HTR-8/SVneo (cell line): ENCODE measurements at places on chromosomes 3 and 15.

DNA sequence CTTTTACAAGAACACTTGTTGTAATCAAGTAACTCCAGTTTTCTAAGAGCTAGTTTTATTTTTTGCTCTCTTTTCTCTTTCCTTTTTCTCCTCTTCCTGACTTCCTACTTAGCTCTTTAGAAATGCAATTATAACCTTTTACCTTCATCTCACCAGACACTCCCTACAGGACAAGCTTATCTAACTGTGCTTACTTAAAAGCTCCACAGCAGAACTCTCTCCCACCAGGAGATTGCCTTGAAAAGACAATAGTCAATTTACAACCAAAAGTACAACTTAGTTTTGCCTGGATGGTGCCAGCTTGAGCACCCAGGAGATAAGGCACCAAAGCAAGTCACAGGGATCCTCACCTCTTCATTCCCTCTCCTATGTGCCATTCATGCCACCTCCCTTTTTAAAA is 573.8 kb upstream of the LMCD1 start:
- DNase-seq: no peak

DNA sequence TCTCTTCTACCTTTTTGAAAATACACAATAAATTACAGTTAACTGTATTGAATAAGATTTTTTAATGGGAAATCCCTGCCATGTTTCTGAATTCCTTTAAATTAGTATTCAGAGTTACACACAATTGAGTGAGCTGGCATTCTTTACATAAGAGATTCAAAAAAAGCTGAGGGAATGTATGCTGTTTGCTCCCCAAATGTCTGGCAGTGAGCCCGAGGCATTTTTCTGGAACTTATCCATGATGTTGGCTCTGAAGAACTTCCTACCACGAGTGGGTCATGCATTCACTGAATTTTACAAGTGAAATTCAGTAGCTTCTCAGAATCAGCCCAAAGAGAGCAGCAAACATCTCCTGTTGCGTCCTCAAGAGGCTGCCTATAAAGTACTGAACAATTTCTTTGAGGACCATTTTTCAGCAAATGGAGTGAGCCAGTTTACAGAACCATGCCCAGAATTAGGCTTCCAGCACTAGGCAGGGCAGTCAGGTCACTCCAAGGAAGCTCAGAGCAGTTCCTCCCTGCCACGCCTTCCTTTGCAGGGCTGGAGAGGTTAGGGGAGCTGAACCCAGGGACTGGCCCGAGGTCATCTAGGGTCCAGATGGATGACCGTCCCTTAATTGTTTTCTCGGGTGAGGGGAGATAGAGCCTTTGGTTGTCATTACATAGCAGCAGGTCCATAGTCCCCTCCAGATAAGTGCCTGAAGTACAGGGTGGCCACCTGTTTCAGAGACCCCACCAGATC is 21.2 kb downstream of the GABRA5 start:
- no peak for DNase-seq

DNA sequence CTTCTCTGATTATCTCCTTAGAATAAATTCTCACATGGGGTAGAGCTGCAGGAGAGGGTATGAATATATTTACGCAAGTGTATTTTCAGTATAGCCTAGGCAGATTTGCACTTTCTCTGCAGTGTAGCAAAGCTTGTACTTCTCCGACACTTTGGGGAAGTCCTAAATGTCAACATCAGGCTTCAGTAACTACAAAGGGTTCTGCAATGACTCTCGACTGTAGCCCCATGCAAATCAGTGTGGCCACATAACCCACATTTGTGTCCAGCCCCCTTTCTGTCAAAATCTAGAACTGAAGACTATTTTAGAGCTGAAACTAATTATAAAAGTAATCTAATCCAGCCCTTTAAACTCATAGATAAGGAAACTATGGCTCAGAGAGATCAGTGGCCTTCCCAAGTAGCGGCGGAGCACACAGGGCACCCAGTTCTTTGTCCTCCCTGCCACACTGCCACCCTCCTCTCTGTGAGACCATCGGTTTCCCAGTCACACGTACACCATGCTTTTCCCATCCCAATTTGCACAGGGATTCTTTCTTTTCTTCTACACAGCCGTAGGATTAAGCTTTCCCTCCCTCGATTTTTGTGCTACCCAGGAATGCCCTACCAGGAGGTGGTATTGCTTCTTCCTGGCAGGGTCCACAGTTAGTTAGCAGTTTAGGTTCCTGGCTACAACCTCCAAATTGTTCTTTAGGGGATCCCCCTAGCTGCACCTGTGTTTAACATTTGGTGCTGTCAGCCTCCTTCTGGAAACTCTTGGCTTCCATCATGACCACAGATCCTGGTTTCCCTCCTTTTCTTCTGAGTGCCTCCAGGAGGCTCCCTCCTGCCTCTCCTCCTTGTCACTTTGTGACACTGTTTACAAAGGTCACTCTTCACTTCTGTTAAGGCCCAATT is 22.9 kb downstream of the MRAS start:
- DNase-seq: no peak

DNA sequence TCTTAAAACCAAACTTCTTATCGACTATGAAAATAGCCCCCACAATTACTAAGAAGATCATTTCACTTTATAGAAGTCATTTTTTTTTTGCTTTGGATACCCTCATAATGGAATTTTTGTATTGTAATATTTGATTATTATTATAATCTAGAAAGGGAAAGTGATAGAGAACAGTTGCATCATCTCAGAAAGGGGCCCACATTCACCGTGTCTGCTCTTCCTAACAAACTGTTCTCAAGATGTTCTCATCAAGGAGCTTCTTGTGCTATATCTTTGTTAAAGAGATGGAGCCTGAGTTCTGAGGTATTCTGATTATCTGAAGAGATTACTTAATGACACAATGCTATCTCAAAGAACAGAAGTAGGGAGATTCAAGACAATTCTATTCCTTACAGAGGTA is 49.3 kb downstream of the MME start:
- DNase-seq: no peak

DNA sequence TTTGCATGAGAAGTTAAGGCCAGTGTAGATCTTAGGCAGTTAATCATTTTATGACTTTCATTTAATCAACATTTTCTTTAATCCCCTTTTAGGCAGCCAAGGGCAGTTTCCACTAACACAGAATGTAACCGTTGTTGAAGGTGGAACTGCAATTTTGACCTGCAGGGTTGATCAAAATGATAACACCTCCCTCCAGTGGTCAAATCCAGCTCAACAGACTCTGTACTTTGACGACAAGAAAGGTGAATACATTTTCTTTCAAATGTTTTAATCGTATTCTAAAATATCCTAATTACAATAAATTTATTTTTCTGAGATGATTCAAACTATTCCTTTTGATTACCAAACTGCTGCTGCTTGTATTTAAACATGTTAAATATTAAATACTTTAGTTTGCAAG is 843.2 kb downstream of the CADM2 start:
- DNase-seq: peak; percentile 1

GRCh38 chr15:79602180-79602579 is 170.0 kb downstream of the MINAR1 start:
- no peak for DNase-seq

GRCh38 chr3:98259-98654 is 98.3 kb upstream of the CHL1 start:
- no peak for DNase-seq

GRCh38 chr15:62832231-62832630 is 210.3 kb upstream of the TPM1 start:
- no peak for DNase-seq

- peak; percentile 36 for DNase-seq
These were observed 100.6 kb upstream of the IGF1R start for GRCh38 chr15:98547741-98548138.

DNA sequence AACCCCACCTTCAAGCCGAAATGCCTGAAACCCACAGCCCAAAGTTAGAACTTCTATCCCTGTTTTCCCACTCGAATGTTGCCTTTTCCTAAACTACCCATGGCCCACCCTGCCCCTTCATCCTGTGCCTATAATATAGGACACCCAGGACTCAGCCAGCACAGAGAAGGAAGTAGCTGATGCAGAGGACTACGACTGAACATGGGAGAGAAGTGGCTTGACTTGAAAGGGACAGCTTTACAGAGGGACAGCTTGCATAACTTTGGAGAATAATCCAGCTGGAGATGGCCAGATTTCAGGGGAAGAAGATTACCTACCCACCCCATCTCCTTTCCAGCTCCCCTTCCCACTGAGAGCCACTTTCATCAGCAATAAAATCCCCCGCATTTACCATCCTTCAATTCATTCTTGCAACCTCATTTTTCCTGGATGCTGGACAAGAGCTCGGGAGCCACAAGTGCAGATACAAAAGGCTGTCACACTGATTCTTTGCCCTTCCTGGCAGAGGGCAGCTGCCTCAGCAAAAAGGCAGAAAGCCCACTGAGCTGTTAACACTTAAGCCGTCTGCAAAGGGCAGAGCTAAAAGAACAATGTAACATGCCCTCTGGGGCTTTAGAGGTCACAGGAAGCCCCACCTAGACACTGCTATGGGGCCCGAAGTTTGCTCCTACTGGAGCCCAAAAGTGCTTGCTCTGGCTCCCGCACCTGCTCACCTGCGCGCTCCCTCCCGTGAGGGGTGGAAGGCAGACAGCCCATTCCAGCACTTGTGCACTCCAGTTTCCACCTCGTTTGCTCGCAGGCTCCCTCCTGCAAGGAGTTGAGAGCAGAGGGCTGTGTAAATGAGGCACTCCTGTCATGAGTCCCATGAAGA is 224.0 kb downstream of the TBC1D5 start:
- no peak for DNase-seq

DNA sequence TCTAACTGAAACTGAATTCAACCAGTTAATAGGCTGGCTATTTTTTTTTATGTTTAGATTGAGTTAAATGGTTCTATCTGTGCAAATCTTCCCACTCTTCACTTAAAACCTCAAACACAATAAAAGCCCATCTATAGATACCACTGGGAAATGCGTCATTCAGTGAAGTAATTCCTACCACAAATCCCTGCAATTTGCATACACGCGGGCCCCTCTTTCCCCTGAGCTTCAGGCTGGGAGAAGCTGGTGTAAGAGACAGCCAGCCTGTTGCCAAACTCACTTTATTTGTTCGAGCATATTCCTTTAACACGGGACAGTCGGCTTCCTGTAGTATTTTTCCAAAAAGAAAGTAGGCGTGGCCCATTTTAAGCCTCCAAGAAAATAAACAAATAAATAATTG is 26.0 kb upstream of the MCTP2 start:
- peak; percentile 9 for DNase-seq

GRCh38 chr3:41167722-41168497 is 31.4 kb upstream of the CTNNB1 start:
- no peak for DNase-seq

GRCh38 chr3:133549565-133549964 is 23.9 kb upstream of the CDV3 start:
- DNase-seq: no peak

GRCh38 chr3:113285741-113286140 is 74.4 kb downstream of the BOC start:
- no peak for DNase-seq

- no peak for DNase-seq
These were observed 6.4 kb downstream of the CMSS1 start for GRCh38 chr3:99823723-99824711.

- DNase-seq: no peak
These were observed 122.4 kb downstream of the XXYLT1 start for GRCh38 chr3:195148549-195148948.

DNA sequence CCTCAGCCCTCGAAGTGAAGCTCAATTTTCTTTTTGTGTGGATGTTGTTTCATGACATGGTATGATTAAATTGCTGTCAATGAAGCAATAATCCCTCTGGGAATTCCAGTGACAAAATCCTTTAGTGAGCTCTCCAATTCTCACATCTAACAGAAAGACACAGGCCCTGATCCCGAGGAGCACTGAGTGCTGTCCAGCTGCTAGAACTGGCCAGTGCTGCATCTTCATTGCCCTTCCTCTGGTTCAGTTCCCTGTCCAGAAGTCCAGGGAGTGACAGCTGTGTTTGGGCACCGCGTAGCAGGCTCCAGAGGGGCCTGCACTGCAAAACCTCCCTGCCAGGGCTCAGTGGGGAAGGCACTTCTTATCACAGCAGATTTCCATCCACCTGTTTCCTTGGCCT is 516.8 kb upstream of the ATP11B start:
- no peak for DNase-seq

DNA sequence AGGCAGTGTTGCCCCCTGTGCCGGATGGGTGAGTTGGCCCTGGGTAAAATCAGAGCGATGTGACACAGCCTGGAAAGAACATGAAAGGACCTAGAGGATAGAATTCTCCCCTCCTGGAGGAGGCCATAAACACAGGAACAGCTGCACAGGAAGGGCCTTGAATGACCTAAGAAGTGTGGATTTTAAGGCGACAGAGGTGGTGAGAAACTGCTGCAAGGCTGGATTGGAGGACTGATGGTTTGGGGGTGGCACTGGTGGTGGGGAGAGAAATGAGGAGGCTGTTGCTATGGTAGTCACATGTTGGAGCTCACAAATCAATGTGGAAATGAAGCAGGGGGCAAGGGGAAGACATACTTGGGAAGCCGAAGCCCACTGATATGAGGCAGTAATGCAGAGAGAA is 13.8 kb downstream of the XIRP1 start:
- no peak for DNase-seq

DNA sequence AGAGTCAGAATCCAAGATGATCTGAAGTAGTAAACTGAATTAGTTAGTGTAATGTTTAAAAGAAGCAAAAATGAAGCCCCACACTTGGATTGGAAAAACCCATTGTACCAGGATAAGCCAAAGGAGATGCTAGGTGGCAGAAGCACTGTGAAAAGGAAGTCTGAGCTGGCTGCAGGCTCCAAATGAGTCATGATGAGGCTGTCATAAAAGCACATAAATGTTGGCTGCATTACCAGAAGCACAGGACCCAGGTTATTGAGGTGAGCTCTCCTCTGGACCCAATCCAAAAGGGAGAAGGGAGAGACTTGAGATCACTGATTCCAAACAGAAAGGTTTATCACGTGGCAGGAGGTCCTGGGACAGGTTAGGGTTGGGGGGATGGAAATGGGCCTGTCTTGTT is 3.2 kb upstream of the ACAN start:
- DNase-seq: no peak

DNA sequence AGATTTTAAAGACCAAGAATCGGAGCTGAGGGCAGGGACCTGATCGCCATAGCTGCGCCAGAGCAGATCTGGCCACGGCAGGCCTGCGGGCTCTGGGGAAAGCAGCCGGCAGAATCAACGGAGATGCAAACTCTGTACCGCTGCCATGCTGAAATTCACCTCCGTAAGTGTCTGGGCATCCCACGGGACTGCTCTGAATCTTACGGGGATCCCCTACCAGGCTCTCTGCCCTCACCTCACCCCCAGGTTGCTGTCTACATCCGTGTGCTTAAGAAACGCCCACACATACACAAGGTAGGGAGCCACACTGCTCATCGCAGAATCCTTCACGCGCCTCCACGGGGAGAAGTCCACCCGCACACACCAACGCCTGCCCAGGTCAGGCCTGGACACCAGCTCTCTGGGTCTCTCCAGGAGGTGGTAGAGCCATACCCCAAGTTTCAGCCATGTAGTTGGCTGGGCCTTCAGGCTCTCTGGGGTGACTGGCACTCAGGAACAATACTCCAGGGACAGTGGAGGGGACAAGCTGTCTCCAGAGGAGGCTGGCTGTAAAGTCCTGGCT is 33.5 kb downstream of the FAM174B start:
- DNase-seq: no peak

- DNase-seq: no peak
These were observed 31.0 kb upstream of the ADAMTS17 start for GRCh38 chr15:100372739-100373119.
